ENCODE measurements at places on chromosomes 6 and 20. TPM values are rescaled to one million over a fixed set of nuclear protein-coding genes. Genes with fewer than 3 reads are reported as not detected.

GRCh38 chr20:62536871-62537401 lies 61.1 kb upstream of the GATA5 start:
- no peak overlapping the region for H3K4me3 ChIP-seq
- H3K27me3 ChIP-seq, result no peaks in the 10 kb centered on the region
- H3K36me3 ChIP-seq, result no peaks in the 10 kb centered on the region
- no peaks in the 10 kb centered on the region for H3K4me1 ChIP-seq
- no peak overlapping the region for H3K27ac ChIP-seq
- no peak for DNase-seq

The GSTA3 gene
- not detected for total RNA-seq

- no peak for DNase-seq
- no peak overlapping the region for H3K4me3 ChIP-seq
- H3K27me3 ChIP-seq, result no peaks in the 10 kb centered on the region
- H3K36me3 ChIP-seq, result peaks cover 53% of the 10 kb centered on the region
- no peak overlapping the region for H3K27ac ChIP-seq
Measured at GRCh38 chr6:121260651-121261102, 73.6 kb downstream of the TBC1D32 start.

GRCh38 chr20:11248687-11249638 lies 575.2 kb upstream of the JAG1 start:
- DNase-seq, result no peak
- no peak overlapping the region for H3K4me3 ChIP-seq
- no peaks in the 10 kb centered on the region for H3K36me3 ChIP-seq
- no peaks in the 10 kb centered on the region for H3K4me1 ChIP-seq

DNA sequence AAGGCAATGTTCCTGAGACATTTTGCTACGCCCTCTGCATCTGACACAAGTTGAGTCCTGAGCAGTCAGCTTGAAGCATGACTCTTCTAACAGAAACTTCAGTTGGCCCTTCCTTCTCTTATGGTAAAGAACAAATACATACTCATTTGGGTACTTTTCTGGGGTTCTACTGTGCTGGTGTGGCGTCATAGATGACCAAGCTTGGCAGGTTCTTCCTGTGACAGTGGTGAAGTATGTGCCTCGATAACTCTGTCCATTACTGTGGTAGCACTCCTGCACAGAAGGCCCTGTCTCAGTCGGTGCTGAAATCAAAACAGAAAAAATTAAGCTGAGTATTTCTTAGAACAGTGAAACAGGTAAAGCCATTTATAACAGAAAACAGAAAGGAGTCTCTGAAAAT lies 152.5 kb downstream of the SLC22A3 start:
- H3K27me3 ChIP-seq, result no peaks in the 10 kb centered on the region
- DNase-seq, result peak; percentile 9
- H3K4me3 ChIP-seq, result no peak overlapping the region

DNA sequence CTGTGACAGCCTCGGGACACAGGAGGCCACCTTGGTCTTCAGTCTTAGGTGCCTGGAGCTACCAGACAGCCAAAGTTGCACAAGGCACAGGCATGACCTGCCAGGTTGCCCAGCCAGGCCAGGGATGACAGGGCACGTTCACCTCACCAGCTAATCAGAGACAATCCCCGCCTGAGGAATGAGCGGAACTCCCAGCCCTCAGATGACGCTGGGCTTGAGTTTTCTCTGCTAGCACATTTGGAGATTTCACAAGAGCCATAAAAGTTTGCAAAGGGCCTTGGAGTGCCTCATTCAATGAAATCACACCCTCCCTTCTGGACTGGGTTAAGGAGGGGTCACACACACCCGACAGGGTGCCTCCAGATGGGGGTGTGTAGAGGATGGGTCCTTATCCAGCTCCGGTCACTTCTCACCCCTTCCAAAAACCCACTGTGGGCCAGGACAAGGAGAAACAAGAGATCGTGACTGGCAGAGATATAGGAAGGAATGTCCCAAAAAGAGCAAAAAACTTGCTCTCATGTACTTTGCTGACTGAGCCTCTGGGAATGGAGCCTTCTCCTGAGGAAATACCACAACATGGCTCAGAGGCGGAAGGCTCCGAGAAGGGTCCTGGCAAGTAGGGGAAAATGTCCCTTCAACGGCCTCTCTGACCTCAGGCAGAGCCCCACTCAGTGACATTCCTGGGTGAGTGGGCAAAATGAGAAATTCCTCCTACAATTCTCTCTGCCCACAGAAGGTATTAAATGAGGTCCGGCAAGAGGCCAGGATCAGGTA lies 121.6 kb downstream of the ISM1 start:
- no peaks in the 10 kb centered on the region for H3K36me3 ChIP-seq
- H3K4me3 ChIP-seq, result no peak overlapping the region
- no peaks in the 10 kb centered on the region for H3K4me1 ChIP-seq
- no peak for DNase-seq
- H3K27ac ChIP-seq, result no peak overlapping the region

DNA sequence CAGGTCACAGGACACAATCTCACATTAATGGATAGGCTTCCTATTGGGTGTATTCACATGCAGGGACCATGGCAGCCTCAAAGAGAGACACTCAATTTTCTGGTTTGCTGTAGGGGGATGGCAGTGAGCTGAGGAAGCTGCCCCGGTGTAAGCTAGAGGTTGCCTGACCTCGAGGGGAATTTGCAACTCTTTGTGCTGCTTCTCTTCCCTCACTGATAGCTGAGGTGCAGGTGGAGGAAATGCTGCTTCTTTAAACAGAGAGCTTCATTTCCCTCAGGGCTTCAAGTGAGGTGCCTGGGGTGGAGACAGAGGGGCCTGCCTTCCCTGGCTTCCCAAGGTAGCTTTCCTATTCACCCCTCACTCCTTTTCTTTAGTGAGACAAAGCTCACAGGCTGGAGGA lies 151.9 kb downstream of the CD83 start:
- DNase-seq, result no peak
- no peak overlapping the region for H3K27ac ChIP-seq
- no peaks in the 10 kb centered on the region for H3K27me3 ChIP-seq
- peaks cover 19% of the 10 kb centered on the region for H3K4me1 ChIP-seq
- no peaks in the 10 kb centered on the region for H3K36me3 ChIP-seq

- DNase-seq, result no peak
- H3K27me3 ChIP-seq, result peaks cover 1% of the 10 kb centered on the region
- no peaks in the 10 kb centered on the region for H3K36me3 ChIP-seq
- H3K4me3 ChIP-seq, result no peak overlapping the region
Measured at GRCh38 chr20:24423390-24424313, 45.8 kb upstream of the SYNDIG1 start.

The FAM83B gene
- not detected for total RNA-seq

- H3K27me3 ChIP-seq, result peaks cover 3% of the 10 kb centered on the region
- H3K36me3 ChIP-seq, result no peaks in the 10 kb centered on the region
- DNase-seq, result no peak
- no peak overlapping the region for H3K27ac ChIP-seq
- H3K4me1 ChIP-seq, result no peaks in the 10 kb centered on the region
Measured at GRCh38 chr6:11398451-11399326, 138.9 kb upstream of the TMEM170B start.

DNA sequence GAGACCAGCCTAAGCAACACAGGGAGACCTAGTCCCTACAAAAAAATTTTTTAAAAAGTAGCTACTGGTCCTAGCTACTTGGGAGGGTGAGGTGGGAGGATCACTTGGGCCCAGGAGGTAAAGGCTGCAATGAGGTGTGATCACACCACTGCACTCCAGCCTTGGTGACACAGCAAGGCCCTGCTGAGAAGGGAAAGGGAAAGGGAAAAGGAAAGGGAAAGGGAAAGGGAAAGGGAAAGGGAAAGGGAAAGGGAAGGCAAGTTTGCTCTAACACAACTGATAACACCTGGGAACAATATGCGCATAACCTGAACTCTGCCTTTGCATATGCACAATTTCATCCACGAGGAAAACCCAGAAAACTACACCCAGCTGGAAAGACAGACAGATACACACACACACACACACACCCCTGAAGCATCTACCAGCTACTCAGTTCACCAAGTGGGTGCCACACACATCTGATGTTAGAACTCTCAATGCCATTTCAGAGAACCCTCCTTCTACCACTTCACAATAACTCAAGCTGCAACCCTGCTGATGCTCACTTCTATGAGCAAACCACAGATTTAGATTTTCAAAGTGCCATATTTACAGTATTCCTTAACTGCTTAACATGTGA lies 19.1 kb downstream of the B4GALT5 start:
- no peak overlapping the region for H3K4me3 ChIP-seq
- peak overlapping the region; percentile 2 for H3K27ac ChIP-seq
- no peaks in the 10 kb centered on the region for H3K27me3 ChIP-seq
- peaks cover 54% of the 10 kb centered on the region for H3K4me1 ChIP-seq
- no peak for DNase-seq

GRCh38 chr6:150301846-150302519 lies 66.8 kb upstream of the IYD start:
- H3K4me1 ChIP-seq, result peaks cover 8% of the 10 kb centered on the region
- peaks cover 3% of the 10 kb centered on the region for H3K36me3 ChIP-seq
- H3K27ac ChIP-seq, result no peak overlapping the region

DNA sequence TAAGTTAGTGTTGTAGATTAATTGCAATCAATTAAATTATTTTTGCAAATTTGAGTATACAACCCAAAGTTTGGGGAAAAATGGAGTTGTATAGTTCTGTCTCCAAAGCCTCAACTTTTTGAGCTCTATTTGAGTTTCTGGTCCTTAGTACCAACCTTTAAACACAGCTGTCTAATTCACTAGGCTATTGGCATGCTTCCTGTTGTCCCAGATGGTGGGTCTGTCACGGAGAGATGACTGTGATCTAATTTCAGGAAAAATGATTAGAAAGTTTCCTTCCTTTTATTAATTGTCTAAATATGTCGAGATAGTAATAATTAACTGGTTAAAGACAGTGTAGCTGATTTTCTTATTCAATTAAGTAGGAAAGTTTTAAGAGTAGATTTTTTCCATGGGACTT lies 109.6 kb downstream of the SCAF8 start:
- H3K36me3 ChIP-seq, result peaks cover 11% of the 10 kb centered on the region
- no peak for DNase-seq
- no peak overlapping the region for H3K4me3 ChIP-seq
- no peaks in the 10 kb centered on the region for H3K27me3 ChIP-seq

DNA sequence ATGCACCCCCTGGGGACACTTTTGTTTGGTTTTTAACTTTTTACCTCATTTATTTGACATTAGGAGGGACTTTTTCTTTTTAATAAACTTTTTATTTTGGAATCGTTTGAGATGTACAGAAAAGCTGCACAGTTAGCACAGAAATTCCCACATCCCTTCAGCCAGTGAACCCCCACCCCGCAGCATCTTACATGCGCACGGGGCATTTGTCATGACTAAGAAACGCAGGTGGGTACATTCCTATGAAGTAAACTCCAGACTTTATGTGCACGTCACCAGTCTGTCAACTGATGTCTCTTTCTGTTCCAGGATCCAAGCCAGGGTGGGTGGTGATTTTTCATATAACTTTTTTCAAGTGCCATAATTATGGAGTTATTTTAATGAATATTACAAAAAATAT lies 4.9 kb upstream of the ZNF831 start:
- H3K36me3 ChIP-seq, result peaks cover 5% of the 10 kb centered on the region
- DNase-seq, result no peak
- no peaks in the 10 kb centered on the region for H3K27me3 ChIP-seq
- H3K27ac ChIP-seq, result peak overlapping the region; percentile 75
- peak overlapping the region; percentile 50 for H3K4me3 ChIP-seq

GRCh38 chr6:25883991-25884390 lies 9.9 kb upstream of the SLC17A3 start:
- no peak for DNase-seq
- H3K27ac ChIP-seq, result no peak overlapping the region
- H3K36me3 ChIP-seq, result no peaks in the 10 kb centered on the region
- H3K27me3 ChIP-seq, result no peaks in the 10 kb centered on the region

GRCh38 chr6:41222045-41222444 lies 6.1 kb upstream of the TREML4 start:
- no peak for DNase-seq
- H3K36me3 ChIP-seq, result no peaks in the 10 kb centered on the region
- no peaks in the 10 kb centered on the region for H3K4me1 ChIP-seq

The LTB gene
- total RNA-seq, result 164 TPM

The RIPOR3 gene
- total RNA-seq, result not detected

DNA sequence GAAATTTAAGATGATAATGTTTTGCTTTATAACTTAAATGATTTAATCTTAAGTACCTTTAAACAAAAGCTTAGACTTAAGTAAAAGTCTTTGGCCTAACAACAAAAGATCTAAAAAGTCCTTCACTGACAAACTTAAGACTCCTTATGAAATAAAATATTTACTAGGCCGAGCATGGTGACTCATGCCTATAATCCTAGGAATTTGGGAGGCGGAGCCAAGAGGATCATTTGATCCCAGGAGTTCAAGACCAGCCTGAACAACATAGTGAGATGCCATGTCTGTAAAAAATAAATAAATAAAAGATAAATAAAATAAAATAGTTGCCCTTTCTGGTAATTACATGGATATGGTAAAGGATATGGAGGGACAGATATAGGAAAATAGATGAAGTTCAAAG lies 12.4 kb downstream of the KATNA1 start:
- no peak overlapping the region for H3K4me3 ChIP-seq
- no peaks in the 10 kb centered on the region for H3K27me3 ChIP-seq
- H3K4me1 ChIP-seq, result no peaks in the 10 kb centered on the region
- no peak for DNase-seq

The PBX2 gene
- 63.4 TPM for total RNA-seq

The DXO gene
- total RNA-seq, result 10.8 TPM

DNA sequence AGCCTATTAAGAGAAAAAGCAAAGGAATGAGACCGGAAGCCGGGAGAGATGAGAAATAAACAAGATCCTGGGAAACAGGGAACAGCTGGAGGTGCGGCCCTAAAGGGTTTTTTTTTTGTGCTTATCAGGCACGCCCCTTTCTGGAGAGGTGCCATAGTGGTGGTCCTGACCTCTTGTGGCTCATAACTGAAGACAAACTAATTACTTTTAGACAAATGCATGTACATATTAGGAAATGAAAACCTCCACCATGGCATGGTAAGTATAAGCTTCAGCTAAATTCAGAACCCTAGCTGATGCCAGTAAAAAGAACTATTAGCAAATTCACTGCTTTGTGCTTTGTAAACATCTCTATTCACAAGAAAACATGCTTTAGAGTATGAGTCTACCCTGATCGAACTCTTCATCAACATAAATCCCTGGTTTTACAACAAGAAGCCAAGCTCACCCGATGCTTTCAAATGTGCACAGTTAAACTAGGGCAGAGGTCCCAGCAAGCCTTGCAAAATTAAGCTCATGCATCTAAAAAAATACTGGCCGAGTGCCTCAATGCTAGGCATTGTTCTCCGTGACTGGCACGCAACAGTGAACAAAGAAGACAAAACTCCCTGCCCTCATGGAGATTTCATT lies 96.4 kb upstream of the MRPS10 start:
- H3K4me3 ChIP-seq, result no peak overlapping the region
- H3K27ac ChIP-seq, result peak overlapping the region; percentile 84
- no peak for DNase-seq
- H3K36me3 ChIP-seq, result peaks cover 6% of the 10 kb centered on the region
- H3K4me1 ChIP-seq, result peaks cover 58% of the 10 kb centered on the region

The LY6G5C gene
- total RNA-seq, result 1.8 TPM

- no peaks in the 10 kb centered on the region for H3K36me3 ChIP-seq
- no peak overlapping the region for H3K4me3 ChIP-seq
- DNase-seq, result no peak
- H3K4me1 ChIP-seq, result peaks cover 14% of the 10 kb centered on the region
Measured at GRCh38 chr6:44737829-44738528, 350.5 kb downstream of the CDC5L start.

Data from activated CD4-positive, alpha-beta memory T cell treated with anti-CD3 and anti-CD28 coated beads for 36 hours (primary cell).